Calu3 (cell line): ENCODE measurements at places on chromosomes 7 and 10. TPM values are rescaled to one million over a fixed set of nuclear protein-coding genes. Genes with fewer than 3 reads are reported as not detected.

Gene CLDN3
- 122 and 135 TPM in 2 replicates for total RNA-seq

Gene BMPER
- total RNA-seq, result not detected in 2 replicates

DNA sequence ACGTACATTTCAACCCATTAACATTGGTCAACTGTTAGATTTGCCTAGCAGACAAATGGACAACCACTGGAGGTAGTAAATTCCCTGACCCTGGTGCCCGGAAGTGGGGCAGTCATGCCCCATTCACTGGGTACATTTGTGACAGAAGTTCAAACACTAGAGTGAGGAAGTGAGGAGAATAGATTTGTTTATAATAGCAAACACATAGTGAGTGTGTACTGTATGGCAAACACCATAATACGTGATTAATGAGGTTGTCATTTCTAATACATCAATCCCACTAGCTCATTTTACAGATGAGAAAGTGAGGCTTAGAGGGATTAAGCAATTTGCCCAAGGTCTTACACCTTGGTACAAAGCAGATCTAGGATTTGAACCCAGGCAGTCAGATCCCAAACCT lies 181.9 kb upstream of the MKLN1 start:
- no peaks in the 10 kb centered on the region for H3K36me3 ChIP-seq
- H3K4me3 ChIP-seq, result no peak overlapping the region

DNA sequence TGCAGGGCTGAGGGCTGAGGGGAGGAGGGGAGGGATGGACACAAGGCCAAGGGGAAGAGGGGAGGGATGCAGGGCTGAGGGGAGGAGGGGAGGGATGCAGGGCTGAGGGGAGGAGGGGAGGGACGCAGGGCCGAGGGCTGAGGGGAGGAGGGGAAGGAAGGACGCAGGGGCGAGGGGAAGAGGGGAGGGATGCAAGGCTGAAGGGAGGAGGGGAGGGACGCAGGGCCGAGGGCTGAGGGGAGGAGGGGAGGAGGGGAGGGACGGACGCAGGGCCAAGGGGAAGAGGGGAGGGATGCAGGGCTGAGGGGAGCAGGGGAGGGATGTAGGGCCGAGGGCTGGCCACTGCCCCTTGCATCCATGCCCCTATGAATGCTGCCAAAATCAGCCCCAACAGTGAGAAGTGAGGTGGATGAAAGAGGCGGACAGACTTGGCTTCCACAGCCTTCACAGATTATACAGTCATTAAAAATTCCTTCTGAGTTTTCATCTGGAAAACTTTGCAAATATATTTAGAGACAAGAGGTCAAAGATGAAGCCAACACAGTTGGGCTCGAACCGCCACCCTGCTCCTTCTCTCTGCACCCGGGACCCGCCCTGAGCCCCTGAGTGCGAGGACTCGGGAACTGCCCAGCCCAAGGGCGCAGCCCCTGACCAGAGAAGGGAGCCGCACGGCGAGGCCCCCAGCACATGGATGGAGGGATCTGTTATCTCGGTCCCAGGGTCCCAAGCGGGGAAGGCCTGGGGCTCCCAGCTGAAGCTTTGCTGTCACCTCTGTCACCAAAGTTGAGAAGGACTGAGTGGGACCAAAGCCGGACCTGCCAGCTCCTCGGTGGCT lies 65.8 kb downstream of the DIP2C start:
- H3K36me3 ChIP-seq, result no peaks in the 10 kb centered on the region
- H3K4me1 ChIP-seq, result no peaks in the 10 kb centered on the region
- no peak overlapping the region for H3K27ac ChIP-seq
- no peaks in the 10 kb centered on the region for H3K27me3 ChIP-seq
- DNase-seq, result no peak

- H3K4me3 ChIP-seq, result no peak overlapping the region
- H3K27me3 ChIP-seq, result no peaks in the 10 kb centered on the region
- DNase-seq, result no peak
- H3K4me1 ChIP-seq, result no peaks in the 10 kb centered on the region
- peaks cover 5% of the 10 kb centered on the region for H3K36me3 ChIP-seq
Observed at GRCh38 chr10:103637927-103638557, 144.5 kb downstream of the NEURL1 start.

DNA sequence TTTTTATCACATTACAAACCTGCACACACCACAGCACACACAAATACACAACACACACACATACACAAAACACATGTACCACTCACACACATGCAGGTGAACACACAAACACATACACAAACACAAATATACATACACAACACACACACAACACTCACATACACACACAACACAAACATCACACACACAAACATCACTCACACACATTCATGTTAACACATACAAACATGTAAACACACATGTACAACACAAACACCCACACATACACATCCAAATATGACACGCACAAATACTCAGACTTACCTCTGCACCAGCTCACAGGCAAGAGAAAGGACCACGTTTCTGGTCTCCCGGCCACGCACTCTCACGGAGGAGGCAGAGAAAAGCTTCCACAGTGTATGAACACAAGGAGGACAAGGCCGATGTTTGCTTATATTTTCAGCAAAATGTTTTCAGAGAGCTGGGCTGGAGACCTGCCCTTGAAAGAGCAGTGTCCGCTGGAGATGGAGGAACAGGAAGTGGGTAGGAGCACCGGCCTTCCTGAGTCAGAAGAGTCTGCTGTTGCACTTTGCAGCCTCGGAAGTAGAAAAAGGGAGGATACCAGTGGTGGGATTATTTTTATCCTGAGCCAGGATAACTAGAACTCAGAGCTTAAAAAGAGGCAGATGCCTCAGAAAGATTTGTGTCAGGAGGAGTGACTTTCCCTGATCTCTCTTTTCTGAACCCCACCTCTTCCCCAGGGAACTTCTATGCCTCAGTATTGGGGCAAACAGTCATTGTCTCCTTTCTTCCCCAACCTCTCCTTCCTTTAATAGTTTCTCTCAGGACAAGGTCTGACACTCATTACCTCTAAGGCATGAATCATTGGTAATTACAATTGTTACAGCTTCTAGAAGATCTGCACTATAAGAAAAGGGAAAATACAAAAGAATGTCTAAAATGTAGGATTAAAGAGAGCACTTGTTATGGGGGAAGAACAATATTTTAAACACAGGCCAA lies at the start of gene GIMAP6:
TSS of gene GIMAP6 (minus strand) at position 520 of the 999 bp plus-strand sequence. CDS start 2,243 bp downstream, outside the sequence.
- H3K27me3 ChIP-seq, result peaks cover under 1% of the 10 kb centered on the region
- no peak for DNase-seq
- H3K36me3 ChIP-seq, result no peaks in the 10 kb centered on the region
- no peak within 1 kb of the TSS for H3K27ac ChIP-seq
- no peaks in the 10 kb centered on the region for H3K4me1 ChIP-seq
- no peak within 1 kb of the TSS for H3K4me3 ChIP-seq

- H3K36me3 ChIP-seq, result peaks cover 5% of the 10 kb centered on the region
- H3K4me1 ChIP-seq, result peaks cover 7% of the 10 kb centered on the region
- no peak overlapping the region for H3K4me3 ChIP-seq
- no peak overlapping the region for H3K27ac ChIP-seq
Observed at GRCh38 chr7:128425850-128426249, 16.1 kb upstream of the IMPDH1 start.

DNA sequence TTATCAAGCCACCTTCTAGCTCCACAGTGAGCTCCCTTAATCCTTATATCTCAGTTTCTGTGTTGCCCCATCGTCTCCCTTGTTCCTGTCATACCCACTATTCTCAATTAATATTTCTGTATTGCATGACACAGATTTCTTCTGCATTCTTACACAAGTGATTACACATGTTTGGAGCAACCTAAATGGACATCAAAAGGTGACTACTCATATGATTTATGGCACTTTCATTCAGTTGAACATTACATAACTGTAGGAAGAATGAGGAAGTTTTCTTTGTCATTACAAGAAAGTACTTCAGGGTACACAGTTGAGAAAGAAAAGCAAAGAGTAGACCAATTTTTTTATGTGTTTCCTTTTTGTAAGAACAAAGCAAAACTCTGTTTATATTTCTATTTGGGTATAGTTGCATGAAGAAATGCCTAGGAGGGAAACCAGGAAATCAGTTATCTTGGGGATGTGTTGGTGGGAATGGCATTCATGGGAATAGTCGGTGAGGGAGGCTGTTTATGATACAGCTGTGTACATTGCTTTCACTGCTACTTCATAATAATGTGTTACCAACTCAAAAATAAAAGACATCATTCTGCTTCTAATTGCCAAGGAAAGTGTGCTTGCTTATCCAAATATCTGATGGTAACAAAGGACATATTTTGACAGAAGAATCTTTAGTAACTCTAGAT lies 23.6 kb upstream of the PRSS37 start:
- DNase-seq, result no peak
- H3K36me3 ChIP-seq, result no peaks in the 10 kb centered on the region
- H3K27me3 ChIP-seq, result no peaks in the 10 kb centered on the region
- peaks cover 13% of the 10 kb centered on the region for H3K4me1 ChIP-seq

- H3K27ac ChIP-seq, result no peak overlapping the region
- H3K4me3 ChIP-seq, result no peak overlapping the region
- no peak for DNase-seq
- no peaks in the 10 kb centered on the region for H3K27me3 ChIP-seq
- no peaks in the 10 kb centered on the region for H3K4me1 ChIP-seq
- H3K36me3 ChIP-seq, result no peaks in the 10 kb centered on the region
Observed at GRCh38 chr7:11193888-11194287, 220.2 kb downstream of the PHF14 start.

- DNase-seq, result no peak
- H3K27me3 ChIP-seq, result no peaks in the 10 kb centered on the region
- no peak overlapping the region for H3K4me3 ChIP-seq
- H3K4me1 ChIP-seq, result no peaks in the 10 kb centered on the region
Observed at GRCh38 chr10:131077724-131078123, 233.8 kb downstream of the TCERG1L start.

DNA sequence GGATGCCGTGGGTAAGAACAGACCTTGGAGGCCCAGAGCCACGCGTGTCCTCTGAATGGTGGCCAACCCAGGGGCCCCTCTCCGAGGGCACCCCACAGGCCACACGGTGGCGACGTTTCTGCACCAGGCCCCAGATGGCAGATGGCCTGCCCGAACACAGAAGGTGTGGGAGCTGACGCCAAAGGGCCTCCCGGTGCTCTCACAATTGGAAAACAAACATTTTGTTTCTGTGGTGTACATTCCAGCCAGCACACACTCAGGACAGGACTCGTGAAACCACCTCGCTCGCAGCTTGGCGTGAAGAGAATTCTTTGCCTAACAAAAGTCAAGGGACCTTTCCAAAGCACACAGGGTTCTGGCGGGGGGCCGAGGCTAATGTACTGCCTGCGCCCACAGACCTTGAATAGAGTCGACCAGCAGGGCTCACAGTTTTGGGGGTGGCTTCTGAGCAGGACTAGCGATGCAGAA lies 112.1 kb downstream of the FAM53B start:
- H3K36me3 ChIP-seq, result no peaks in the 10 kb centered on the region
- no peak for DNase-seq
- H3K27me3 ChIP-seq, result no peaks in the 10 kb centered on the region
- H3K27ac ChIP-seq, result no peak overlapping the region
- H3K4me3 ChIP-seq, result no peak overlapping the region
- peaks cover 7% of the 10 kb centered on the region for H3K4me1 ChIP-seq

- H3K4me3 ChIP-seq, result no peak overlapping the region
- no peaks in the 10 kb centered on the region for H3K36me3 ChIP-seq
- DNase-seq, result peak; percentile 68
- H3K27ac ChIP-seq, result no peak overlapping the region
- peaks cover 50% of the 10 kb centered on the region for H3K27me3 ChIP-seq
Observed at GRCh38 chr10:59622320-59623132, 87.1 kb downstream of the SLC16A9 start.

DNA sequence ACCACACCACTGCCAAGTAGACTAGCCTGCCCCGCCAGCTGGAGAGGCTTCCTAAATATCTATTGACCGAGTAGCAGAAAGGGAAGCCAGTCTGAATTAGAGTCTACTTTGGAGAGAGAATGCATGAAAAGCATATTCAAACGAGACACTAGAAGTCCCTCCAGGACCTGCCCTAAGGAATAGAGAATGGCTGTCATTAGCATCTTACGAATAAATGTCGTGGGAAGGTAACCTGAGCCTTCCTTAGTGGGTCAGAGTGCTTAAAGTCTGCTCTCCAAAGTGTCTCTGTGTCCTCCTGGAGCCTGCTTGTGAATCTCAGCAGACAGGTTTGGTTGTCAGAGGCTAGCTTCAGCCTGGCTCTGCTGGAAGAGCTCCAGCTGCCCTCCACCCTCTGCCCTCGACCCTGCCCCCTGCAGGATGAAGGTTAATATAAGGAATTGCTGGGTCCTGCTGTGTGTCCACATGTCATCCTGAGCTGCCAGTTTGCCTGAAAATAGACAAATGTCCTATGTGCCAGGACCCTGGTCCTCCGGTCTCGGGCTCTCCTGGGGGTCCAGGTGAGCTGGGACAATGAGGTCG lies 33.4 kb downstream of the FAM241B start:
- no peak for DNase-seq
- no peak overlapping the region for H3K27ac ChIP-seq
- H3K36me3 ChIP-seq, result no peaks in the 10 kb centered on the region
- peaks cover 23% of the 10 kb centered on the region for H3K4me1 ChIP-seq
- peaks cover 63% of the 10 kb centered on the region for H3K27me3 ChIP-seq
- no peak overlapping the region for H3K4me3 ChIP-seq
